ENCODE measurements at places on chromosomes 3 and 15. TPM values are rescaled to one million over a fixed set of nuclear protein-coding genes. Genes with fewer than 3 reads are reported as not detected.

DNA sequence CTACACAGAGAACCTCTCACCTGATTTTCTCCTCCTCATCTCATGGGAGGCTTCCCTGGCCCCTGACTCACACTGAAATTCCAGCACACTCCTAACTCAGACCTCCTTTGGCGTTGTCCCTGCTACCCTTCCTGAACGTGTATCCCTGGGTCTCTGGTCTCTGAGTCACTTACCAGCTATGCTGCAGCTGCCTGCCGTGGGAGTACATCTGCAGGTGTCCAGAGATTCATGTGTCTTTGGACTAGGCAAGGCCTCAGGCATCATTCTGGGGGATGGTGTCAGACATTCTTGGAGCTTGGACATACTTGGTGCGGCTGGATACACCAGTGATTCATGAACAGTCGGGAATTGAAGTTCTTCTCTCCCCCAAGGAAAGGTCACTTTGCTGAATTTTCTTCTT, 148.8 kb upstream of the TRIM42 start:
- DNase-seq: no peak

- no peak for DNase-seq
Observed at GRCh38 chr15:76325704-76326103, 10.9 kb upstream of the ISL2 start.

DNA sequence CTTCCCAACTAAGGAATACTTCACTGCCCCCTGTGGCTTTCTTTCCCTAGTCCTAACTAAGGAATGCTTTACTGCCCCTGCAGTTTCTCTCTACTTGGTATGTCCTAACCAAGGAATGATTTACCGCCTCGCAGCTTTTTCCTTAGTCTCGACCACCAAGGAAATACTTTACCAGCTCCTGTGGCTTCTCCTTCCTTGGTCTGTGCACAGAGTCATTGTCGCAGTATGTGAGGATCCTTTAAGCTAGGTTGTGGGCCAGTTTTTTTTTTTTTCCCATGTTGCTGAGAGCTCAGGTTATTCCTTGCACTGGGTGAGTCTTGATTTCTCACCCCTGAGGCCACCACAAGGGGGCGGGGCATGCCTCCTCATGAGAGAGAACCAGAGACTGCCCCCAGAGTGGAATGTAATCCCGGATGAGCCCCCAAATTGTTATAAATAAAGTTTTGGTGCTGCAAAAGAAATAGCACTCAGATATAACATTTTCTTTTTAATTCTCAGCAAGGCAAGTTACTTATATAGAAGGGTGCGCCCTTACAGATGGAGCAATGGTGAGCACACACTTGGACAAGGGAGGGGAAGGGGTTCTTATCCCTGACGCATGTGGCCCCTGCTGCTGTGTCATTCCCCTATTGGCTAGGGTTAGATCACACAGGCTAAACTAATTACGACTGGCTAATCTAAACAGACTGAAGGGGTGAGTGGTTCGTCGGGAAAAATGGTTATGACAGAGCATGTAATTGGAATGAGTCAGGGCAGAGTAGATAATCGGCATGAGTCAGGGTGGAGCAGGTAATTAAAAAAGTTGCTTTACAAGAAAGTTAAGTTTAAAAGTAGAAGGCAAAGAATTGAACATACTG, 27.0 kb downstream of the NDUFB4 start:
- no peak for DNase-seq

CACNA1D gene
- 32.6 TPM for total RNA-seq

- DNase-seq: peak; percentile 35
Observed at GRCh38 chr3:129315223-129315997, 36.7 kb downstream of the HMCES start.

A4GNT gene
- total RNA-seq: not detected

RNU5B-1 gene
- 26.6 TPM for total RNA-seq

GRCh38 chr3:71030748-71031147, 552.8 kb downstream of the FOXP1 start:
- DNase-seq: no peak

- DNase-seq: no peak
Observed at GRCh38 chr3:4695846-4696245, 202.7 kb downstream of the ITPR1 start.
